ENCODE measurements at places on chromosomes 6 and 20. TPM values are rescaled to one million over a fixed set of nuclear protein-coding genes. Genes with fewer than 3 reads are reported as not detected.
A peak's percentile ranks its signal among the peaks of the same experiment; 100 is the strongest.

- H3K27me3 ChIP-seq: no peaks in the 10 kb centered on the region
- H3K4me3 ChIP-seq: peak overlapping the region; percentile 68
- peak; percentile 53 for DNase-seq
Measured at GRCh38 chr6:26056583-26057350, 30.5 kb upstream of the HFE start.

DNA sequence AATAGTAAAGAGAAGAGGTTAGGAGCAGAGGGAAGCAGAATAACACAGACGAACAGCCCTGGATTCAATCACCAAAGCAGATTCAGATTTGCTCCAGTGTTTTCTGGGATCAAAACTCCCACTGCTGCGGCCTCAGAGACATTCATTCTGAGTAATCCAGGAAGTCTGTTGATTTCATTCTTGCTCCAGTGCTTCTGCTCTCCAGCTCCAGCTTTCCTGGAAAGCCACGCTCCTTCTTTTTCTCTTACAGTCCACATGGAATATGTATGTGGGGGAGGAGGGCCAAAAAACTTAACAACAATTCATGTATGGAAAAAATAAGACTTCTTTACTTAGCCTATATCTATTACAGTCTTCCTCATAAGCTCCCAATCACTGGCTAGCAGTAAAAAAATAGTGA lies 26.4 kb upstream of the UST start:
- H3K36me3 ChIP-seq: no peaks in the 10 kb centered on the region
- H3K27me3 ChIP-seq: no peaks in the 10 kb centered on the region
- H3K4me3 ChIP-seq: no peak overlapping the region
- H3K27ac ChIP-seq: no peak overlapping the region
- DNase-seq: no peak

GRCh38 chr6:106527979-106528378 lies 101.3 kb downstream of the RTN4IP1 start:
- no peaks in the 10 kb centered on the region for H3K36me3 ChIP-seq
- DNase-seq: no peak
- H3K27me3 ChIP-seq: no peaks in the 10 kb centered on the region
- H3K4me3 ChIP-seq: no peak overlapping the region
- H3K27ac ChIP-seq: no peak overlapping the region

DNA sequence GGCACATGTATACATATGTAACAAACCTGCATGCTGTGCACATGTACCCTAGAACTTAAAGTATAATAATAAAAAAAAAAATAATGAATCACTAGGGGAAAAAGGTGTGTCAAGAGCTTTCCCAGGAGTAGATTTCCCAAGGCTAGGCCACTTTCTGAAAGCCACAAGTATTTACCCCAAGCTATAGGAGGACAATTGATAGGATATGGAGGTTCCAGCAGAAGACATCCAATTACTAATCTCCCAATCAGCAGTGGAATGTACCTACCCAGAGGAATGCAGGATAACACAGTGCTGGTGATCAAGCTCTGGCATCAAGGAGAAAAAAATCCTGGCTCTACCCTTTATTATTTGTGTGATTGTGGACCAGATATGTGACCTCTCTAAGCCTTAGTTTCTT lies 562.7 kb downstream of the RFPL4B start:
- no peak for DNase-seq
- H3K4me1 ChIP-seq: no peaks in the 10 kb centered on the region
- H3K4me3 ChIP-seq: no peak overlapping the region
- no peaks in the 10 kb centered on the region for H3K36me3 ChIP-seq
- H3K27ac ChIP-seq: no peak overlapping the region
- no peaks in the 10 kb centered on the region for H3K27me3 ChIP-seq

Gene HMGCLL1
- 9.2 TPM for total RNA-seq

DNA sequence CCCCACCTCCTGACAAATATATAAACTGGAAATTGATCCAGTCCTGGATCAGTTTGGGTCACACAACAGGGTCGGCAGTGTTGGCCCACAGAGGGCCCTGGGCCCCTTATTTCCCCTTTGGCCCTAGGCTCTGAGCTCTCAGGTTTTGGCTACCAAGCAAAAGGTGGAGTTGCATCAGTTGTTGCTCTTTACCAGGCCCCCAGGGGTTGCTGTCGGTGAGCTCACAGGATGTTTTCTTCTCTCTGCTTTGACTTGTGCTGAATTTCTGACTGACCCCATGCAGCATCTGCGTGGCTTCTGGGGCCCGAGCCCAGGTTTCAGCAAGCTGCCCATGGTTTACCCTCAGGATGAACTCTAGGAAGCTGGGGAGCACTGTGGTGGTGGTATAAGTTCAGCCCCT lies 44.6 kb downstream of the PPARD start:
- H3K27ac ChIP-seq: no peak overlapping the region
- no peaks in the 10 kb centered on the region for H3K36me3 ChIP-seq
- H3K4me3 ChIP-seq: no peak overlapping the region
- DNase-seq: no peak
- H3K27me3 ChIP-seq: no peaks in the 10 kb centered on the region

DNA sequence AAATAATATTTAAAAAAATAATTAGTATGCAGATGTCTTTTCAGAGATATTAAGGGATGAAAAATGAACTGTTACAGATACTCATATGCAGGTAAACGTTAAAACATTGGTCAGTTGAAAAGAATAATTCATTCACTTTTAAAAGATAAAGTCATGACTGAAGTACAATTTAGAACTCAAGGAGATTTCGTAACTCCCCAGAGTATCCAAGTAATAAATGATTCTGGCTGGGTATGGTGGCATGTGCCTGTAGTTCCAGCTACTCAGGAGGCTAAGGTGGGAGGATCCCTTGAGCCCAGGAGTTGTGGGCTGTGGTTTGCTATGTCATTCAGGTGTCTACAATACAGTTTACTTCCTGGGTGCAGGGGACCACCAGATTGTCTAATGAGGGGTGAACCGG lies 122.3 kb upstream of the TMEM181 start:
- H3K4me1 ChIP-seq: peaks cover 9% of the 10 kb centered on the region
- H3K4me3 ChIP-seq: no peak overlapping the region
- H3K36me3 ChIP-seq: no peaks in the 10 kb centered on the region

DNA sequence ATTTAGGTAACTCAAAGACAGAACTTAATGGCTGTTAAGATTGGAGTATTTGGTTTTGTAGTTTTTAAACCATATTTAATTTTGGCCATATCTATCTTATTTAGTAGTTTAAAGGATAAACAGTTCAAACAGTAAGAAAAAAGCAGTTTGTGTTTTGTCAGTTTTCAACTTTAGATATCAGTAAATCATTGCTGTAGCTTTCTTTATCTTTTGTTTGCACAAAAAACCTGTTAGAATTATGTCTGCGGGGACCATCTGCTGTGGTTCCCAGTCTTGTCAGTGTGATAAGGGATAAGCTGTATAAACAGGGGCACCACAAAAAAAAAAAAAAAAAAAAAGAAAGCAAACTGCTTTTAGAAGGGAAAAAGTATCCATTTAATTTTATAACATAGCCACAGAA lies 40.9 kb downstream of the CDKAL1 start:
- no peaks in the 10 kb centered on the region for H3K36me3 ChIP-seq
- DNase-seq: no peak
- no peak overlapping the region for H3K4me3 ChIP-seq
- no peaks in the 10 kb centered on the region for H3K27me3 ChIP-seq
- H3K27ac ChIP-seq: no peak overlapping the region

DNA sequence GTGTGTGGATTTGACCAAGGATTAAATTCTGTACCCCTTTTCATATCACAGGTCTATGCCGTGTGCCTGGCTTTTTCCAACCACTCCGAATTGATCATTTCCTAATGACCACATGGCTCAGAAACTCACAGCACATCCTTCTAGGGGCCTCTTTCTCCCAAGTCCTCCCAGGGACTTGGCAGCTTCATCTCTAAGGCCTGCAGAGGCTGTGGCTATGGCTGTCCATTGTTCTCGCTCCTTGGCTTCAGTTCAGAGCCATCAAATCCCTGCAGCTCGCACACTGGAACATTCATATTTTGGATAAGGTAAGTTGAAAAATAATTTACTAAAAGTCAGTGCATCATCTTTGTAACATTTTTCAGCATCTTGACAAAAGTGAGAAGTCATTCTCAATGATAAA lies 497.2 kb upstream of the CDH4 start:
- H3K36me3 ChIP-seq: no peaks in the 10 kb centered on the region
- peak; percentile 32 for DNase-seq
- no peak overlapping the region for H3K4me3 ChIP-seq
- H3K27me3 ChIP-seq: no peaks in the 10 kb centered on the region
- peaks cover 4% of the 10 kb centered on the region for H3K4me1 ChIP-seq
- H3K27ac ChIP-seq: no peak overlapping the region

- no peak overlapping the region for H3K4me3 ChIP-seq
- no peaks in the 10 kb centered on the region for H3K27me3 ChIP-seq
- H3K4me1 ChIP-seq: no peaks in the 10 kb centered on the region
- no peak for DNase-seq
- no peak overlapping the region for H3K27ac ChIP-seq
Measured at GRCh38 chr6:139983555-139984276, 609.3 kb upstream of the CITED2 start.

DNA sequence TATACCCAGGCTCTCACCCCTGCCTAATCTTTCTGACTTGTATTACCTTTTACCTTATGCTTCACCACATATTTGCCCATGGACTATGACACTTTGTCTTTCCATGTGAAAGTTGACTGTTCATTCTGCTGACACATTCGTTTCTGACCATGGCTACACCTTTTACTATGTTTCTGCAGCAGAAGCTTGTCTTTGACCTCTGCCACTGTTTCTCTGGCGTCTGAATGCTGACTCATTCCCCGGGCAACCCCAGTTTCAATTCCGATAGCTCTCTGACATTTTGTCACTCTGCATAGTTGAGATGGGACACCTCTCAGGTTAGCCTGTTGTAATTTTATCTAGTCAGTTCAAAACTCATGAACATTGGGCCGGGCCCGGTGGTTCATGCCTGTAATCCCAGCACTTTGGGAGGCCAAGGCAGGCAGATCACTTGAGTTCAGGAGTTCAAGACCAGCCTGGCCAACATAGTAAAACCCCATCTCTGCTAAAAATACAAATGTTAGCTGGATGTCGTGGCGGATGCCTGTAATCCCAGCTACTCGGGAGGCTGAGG lies 50.7 kb downstream of the SLC26A8 start:
- no peaks in the 10 kb centered on the region for H3K27me3 ChIP-seq
- no peaks in the 10 kb centered on the region for H3K4me1 ChIP-seq
- no peak overlapping the region for H3K27ac ChIP-seq
- DNase-seq: no peak
- no peak overlapping the region for H3K4me3 ChIP-seq

DNA sequence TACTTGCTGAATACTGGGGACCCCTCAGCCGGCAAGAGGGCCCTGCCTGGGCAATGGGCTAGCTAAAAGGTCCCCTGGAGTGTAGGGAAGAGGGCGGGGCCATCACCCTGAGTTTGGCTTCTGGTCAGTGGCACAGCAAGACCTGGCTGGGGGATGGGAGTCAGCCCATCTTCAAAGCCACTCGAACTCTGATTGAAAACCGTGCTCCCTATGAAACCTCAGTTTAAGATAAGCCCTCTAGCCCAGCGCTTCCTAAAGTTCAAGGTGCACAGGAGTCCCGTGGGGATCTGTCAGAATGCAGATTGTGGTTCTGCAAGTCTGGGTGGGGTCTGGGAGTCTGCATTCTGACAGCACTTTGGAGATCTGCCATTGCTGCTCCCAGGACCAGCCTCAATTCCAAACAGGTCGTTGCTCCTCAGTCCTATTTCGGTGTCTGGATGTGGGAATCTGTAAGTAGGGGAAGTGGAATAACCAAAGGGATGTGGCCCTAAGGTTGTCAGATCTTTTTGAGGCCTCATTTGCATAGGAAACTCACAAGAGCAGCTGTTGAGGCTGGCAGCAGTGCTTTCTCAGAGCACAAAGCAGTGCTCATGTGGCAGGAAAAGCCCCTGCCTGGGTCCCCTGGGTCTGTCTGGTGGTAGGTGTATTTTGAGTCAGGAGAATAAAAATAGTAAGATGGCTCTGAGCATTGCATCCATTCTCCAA lies 85.3 kb upstream of the SCP2D1 start:
- no peak overlapping the region for H3K27ac ChIP-seq
- no peaks in the 10 kb centered on the region for H3K36me3 ChIP-seq
- DNase-seq: no peak
- H3K27me3 ChIP-seq: no peaks in the 10 kb centered on the region

DNA sequence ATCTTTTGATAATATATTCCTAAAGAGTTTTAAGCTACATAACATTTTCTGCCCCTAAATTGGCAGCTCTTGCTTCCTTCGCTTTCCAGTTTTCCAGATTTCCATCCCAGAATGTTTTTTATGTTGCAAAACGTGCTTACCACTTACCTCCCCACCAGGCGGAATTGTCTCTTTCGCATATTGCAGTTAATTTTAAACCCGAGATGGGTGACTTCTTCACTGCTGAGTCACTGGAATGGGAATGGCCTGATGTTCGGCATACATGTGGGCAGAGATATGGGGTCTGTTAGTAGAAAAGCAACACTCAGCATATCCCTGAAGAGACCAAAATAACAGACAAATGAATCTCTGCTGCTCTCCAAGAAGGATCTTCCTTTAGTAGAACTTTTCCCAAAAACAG lies 491.2 kb downstream of the PREX1 start:
- no peak overlapping the region for H3K27ac ChIP-seq
- H3K4me3 ChIP-seq: no peak overlapping the region
- no peaks in the 10 kb centered on the region for H3K36me3 ChIP-seq
- H3K27me3 ChIP-seq: no peaks in the 10 kb centered on the region
- peaks cover 3% of the 10 kb centered on the region for H3K4me1 ChIP-seq

GRCh38 chr20:5596401-5597193 lies 153.6 kb upstream of the SHLD1 start:
- no peak for DNase-seq
- no peak overlapping the region for H3K4me3 ChIP-seq
- no peaks in the 10 kb centered on the region for H3K36me3 ChIP-seq
- H3K27me3 ChIP-seq: no peaks in the 10 kb centered on the region

GRCh38 chr6:81820980-81821379 lies 68.5 kb upstream of the TENT5A start:
- no peaks in the 10 kb centered on the region for H3K27me3 ChIP-seq
- no peak overlapping the region for H3K4me3 ChIP-seq
- H3K27ac ChIP-seq: no peak overlapping the region

DNA sequence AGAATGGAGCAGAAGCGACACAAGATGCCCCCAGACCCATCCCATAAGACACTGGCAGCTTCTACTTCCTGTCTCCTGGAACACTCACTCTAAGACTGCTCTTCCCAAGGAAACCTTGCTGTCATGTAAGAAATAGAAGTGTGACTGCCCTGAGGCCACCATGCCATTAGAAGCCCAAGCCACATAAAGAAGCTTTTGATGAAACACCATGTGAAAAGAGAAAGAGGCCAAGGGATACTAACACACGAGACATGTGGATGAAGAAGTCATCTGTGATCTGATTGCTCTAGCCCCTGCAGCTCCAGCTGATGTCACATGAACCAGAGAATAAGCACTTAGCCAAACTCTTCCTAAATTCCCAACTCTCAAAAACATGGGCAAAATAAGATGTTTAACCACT lies 117.9 kb upstream of the PCSK2 start:
- no peaks in the 10 kb centered on the region for H3K36me3 ChIP-seq
- no peaks in the 10 kb centered on the region for H3K4me1 ChIP-seq
- H3K4me3 ChIP-seq: no peak overlapping the region
- no peaks in the 10 kb centered on the region for H3K27me3 ChIP-seq

GRCh38 chr6:44047179-44047546 lies 80.1 kb downstream of the MRPL14 start:
- H3K36me3 ChIP-seq: no peaks in the 10 kb centered on the region
- DNase-seq: no peak
- no peak overlapping the region for H3K27ac ChIP-seq
- H3K4me3 ChIP-seq: no peak overlapping the region
- H3K27me3 ChIP-seq: no peaks in the 10 kb centered on the region
